Hair follicular keratinocyte (primary cell): ENCODE measurements at places on chromosomes 7 and 10. TPM values are rescaled to one million over a fixed set of nuclear protein-coding genes. Genes with fewer than 3 reads are reported as not detected.

Gene OR9A2
- not detected in 2 replicates for total RNA-seq

Gene PLEKHS1
- not detected in 2 replicates for total RNA-seq

Gene GNGT1
- total RNA-seq: not detected in 2 replicates

Gene STAG3
- total RNA-seq: 0.04 TPM in 1 of 2 replicates, not detected in the other

Gene SFTPA1
- not detected in 2 replicates for total RNA-seq

Gene BMI1
- 13.7 and 14.7 TPM in 2 replicates for total RNA-seq

Gene TRIM73
- total RNA-seq: 0.08 TPM in 1 of 2 replicates, not detected in the other

Gene MNX1
- total RNA-seq: 0.16 TPM in 1 of 2 replicates, not detected in the other

Gene ANKRD7
- 0.61 and 1.4 TPM in 2 replicates for total RNA-seq

Gene ANKRD16
- total RNA-seq: 6.2 and 8.3 TPM in 2 replicates

Gene ZFAND4
- total RNA-seq: 4.3 and 6.1 TPM in 2 replicates

Gene PNLIP
- not detected in 2 replicates for total RNA-seq

Gene PNLIPRP3
- total RNA-seq: 51.1 and 103 TPM in 2 replicates

Gene PNLIPRP1
- total RNA-seq: not detected in 2 replicates

Gene SKAP2
- total RNA-seq: 10.7 and 12.1 TPM in 2 replicates

Gene GATA3
- total RNA-seq: 2.7 and 3.5 TPM in 2 replicates

Gene TBX20
- total RNA-seq: not detected in 2 replicates

Gene TACC2
- total RNA-seq: 21.4 and 25.0 TPM in 2 replicates

Gene OPN1SW
- not detected in 2 replicates for total RNA-seq

Gene GIMAP1
- not detected in 2 replicates for total RNA-seq

Gene GARIN1A
- not detected in 2 replicates for total RNA-seq

Gene ZNF365
- total RNA-seq: 1.5 and 2.8 TPM in 2 replicates

Gene MRPL32
- 51.0 and 79.8 TPM in 2 replicates for total RNA-seq

Gene FGFBP3
- total RNA-seq: under 0.01 and 0.08 TPM in 2 replicates

Gene FGL2
- 0.15 and 0.23 TPM in 2 replicates for total RNA-seq
